ENCODE measurements at places on chromosomes 11 and 22.

DNA sequence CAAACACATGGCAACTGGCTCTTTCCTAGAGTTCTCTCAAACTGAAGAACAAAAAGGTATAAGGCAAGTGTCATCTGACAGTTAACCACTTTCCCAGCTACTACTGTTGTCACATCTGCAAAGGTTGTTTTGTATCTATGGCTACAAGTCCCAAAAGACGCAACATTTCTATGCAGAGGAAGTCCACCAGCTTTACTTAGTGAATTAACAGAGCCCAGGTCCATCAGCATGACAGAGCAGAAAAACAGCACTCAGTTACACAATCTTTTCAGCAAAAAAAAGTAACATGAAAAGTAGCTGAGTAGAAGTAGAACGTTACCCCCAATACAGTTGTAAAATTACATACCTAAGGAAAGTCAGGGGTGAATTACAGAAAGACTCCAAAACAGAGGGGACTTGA, 12.1 kb downstream of the CPSF7 start:
- DNase-seq = no peak

GRCh38 chr11:3853899-3854659, 1.4 kb upstream of the STIM1 start:
- DNase-seq = peak; percentile 29

DNA sequence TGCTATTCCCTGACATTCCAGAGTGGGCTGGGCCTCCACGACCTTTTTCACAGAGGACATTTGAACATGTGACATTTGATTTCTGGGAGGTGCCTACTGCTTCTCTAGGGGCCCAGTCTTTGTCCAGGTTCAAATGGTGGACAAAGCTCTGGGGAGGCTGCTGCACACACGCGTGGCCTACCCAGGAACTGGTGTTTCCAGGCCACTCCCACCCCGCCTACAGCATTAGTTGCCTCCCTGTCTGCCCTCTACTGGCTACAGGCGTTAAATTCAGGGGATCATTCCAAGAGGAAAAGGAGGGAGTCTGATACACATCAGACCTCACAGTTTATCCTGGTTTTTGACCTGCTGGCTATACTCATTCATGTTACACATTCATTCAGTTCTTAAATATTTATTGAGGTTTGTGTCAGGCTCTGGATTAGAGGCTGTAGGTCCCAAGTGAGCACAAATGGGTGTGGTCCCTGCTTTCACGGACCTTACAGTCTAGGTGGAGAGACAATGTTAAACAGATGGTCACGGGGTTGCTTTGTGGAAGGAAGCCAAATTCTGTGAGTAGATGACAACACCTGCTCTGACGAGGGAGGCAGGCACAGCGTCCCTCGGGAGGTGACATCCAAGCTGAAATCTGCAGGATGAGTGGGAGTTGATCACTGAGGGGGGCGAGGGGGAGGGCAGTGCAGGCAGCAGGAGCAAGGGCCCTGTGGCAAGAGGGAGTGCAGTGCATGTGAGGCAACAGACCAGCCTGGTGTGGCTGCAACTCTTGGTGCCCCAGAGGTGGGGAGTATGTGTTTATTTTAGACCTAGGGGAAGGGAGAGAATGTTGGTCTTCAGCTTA, 11.8 kb downstream of the TUB start:
- DNase-seq = no peak

- no peak for DNase-seq
Observed at GRCh38 chr11:67178421-67178820, 59.4 kb downstream of the KDM2A start.

DNA sequence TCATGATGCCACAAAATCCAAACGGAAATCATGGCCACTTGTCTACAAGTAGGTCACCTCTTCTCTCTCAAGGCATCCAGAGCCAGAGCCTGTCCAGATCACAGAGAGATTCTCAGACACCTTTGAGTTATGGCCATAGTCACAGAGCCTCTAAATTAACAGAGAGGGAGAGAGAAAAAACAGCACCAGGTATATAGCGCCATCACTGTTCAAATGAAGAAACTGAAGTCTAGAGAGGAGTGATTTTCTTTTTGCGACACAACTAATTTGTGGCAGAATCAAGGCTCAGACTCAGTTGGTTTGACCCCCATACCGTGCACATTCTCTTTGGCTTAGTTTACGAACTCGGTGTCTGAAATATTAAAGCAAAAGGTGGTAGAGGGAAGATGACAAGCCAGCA, 512.9 kb downstream of the NTM start:
- no peak for DNase-seq

DNA sequence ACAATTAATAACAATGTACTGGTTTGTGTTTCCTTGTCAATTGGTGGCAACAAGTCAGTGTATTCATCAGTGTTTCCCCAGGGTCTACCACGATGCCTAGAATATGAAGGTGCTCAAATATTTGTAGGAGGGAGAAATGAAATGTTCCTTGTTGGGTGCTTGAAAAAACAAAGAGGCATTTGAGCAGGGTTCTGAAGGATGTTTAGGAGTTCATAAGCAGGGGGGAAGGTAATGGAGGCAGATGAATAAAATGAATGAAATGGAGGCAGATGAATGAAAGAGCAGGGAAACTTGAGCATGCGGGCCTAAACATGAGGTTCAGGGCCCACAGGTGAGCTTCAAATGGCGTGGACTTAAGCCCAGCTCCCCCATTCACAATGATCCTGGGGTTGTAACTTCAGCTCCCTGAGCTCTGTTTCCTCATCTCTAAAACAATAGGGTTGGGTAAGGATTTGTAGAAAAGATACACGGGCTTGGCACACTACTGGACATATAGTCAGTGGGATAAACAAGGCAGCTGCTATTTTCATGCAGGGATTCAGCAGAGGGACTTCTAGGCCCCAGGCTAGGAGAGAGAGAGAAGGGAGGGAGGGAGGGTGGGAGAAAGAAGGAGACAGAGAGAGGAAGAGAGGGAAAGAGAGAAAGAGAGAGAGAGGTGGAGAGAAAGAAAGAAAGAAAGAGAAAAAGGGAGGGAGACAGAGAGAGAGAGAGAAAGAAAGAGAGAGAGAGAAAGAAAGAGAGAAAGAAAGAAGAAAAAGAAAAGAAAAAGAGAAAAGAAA, 73.7 kb downstream of the MN1 start:
- no peak for DNase-seq

GRCh38 chr22:30640839-30641430, 5.4 kb downstream of the SLC35E4 start:
- DNase-seq = no peak

- DNase-seq = no peak
Observed at GRCh38 chr11:65584106-65584505, 8.3 kb downstream of the EHBP1L1 start.

GRCh38 chr22:50713008-50713385, 25.0 kb upstream of the ACR start:
- DNase-seq = no peak

GRCh38 chr11:90252053-90252452, 29.2 kb upstream of the CHORDC1 start:
- DNase-seq = no peak

GRCh38 chr22:27022274-27022895, 365.0 kb downstream of the MIAT start:
- DNase-seq = no peak

DNA sequence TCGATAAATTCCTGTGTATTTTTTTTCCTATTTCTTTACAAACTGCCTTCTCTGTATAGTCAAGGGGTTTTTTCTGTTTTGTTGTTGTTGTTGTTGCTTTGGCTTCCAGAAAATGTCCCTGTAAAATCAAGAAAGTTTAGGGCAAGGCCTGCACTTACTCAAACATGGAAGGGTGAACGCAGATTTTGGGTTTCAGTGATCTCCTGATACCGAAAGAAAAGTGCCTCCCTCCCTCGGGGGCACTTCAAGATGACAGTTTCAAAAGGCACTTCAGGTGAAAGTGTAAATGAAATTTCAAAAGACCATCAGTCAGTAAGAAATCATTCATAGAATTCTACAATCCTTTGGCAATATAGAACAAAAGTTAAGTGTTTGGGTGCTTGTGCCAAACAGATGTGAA, 43.4 kb upstream of the TMPRSS4 start:
- DNase-seq = no peak

DNA sequence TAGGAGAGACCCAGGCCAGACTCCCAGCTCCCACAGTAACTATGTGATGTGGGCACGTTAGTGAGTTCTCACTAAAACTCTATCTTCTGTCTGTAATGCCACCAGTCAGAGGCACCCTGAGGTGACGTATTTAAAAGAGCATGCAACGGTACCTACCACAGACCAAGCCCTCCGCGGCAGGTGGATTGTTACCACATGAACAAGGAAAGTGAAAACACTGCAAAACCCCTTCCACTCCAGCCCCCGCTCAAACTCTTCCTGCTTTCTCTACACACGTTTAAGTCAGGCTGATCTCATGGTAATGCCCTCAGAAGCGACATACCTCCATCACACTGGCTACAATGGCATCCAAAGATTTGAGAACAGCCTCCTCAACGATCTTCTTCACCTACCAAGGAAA, 36.7 kb downstream of the SERPIND1 start:
- no peak for DNase-seq

DNA sequence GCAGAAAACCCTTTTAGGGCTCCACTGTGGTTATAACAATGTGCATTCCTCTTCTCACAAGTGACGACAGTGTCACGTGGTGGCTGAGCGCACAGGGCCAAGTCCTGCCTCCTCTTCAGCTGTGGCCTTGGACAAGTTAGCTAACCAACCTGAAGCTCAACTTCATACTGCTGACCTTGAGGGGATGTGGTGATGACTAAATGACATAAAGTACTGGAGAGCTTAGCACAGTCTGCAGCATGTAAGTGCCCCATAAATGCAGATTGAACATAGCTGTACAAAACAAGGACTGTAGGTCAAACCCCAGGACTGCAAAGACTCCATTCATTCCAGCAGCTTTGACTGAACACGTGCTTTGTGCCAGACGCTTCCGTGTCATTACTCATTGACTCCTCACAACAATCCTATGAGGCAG, 20.1 kb upstream of the MRGPRX2 start:
- DNase-seq = no peak

DNA sequence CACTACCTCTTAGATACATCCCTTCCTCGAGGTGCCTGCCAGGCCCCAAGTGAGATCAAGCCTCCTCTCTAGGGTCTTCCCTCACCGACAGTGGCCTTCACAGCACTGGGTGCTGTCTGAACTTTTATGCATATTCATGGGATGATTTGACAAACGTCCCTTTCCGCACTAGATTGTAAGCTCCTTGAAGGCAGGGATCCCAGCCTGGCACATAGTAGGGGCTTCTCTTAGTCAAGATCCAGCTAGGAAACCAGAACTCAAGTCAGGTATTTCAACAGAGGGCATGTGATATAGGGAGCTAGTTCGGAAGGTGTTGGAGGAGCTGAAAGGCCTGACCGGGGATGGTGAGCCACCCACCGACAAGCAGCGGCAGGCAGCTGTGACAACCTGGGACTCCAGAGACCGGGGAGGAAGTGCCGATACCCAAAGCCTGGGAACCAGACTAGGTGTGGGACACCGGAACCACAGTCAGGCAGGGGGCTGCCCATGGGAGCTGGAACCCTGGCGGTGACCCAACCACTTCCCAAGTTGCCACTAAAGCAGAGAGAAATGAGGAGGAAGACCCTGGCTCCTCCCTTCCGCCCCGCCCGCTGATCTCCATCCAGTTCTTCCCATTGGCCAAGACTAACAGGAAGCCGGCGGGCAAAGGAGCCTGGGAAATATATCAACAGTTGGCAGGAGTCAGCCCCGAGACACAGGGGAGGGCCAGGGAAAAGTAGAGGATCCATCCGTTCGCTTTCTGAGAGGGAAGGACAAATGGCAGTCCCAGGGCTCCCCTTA, 39.8 kb upstream of the CD82 start:
- no peak for DNase-seq

DNA sequence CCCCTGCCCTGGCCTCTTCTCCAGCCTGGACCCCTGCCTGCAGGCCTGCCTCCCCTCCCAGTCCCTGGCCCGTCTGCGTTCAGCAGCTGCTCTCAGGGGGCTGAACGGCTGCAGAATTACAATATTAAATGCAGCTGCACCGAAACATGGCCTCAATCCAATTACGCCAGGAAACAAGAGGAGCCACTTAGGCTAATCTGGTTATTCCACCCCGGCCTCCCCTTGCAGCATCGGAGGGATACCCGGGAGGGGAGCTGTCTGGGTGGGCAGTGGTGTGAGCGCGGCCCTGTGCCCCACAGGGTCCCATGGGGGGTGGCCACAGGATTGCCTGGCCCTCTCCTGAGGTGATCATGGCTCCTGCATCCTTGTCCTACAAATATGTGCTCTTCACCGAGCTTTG, 42.6 kb downstream of the FLRT1 start:
- DNase-seq = no peak

GRCh38 chr11:8017894-8018483, 30.9 kb downstream of the EIF3F start:
- no peak for DNase-seq

DNA sequence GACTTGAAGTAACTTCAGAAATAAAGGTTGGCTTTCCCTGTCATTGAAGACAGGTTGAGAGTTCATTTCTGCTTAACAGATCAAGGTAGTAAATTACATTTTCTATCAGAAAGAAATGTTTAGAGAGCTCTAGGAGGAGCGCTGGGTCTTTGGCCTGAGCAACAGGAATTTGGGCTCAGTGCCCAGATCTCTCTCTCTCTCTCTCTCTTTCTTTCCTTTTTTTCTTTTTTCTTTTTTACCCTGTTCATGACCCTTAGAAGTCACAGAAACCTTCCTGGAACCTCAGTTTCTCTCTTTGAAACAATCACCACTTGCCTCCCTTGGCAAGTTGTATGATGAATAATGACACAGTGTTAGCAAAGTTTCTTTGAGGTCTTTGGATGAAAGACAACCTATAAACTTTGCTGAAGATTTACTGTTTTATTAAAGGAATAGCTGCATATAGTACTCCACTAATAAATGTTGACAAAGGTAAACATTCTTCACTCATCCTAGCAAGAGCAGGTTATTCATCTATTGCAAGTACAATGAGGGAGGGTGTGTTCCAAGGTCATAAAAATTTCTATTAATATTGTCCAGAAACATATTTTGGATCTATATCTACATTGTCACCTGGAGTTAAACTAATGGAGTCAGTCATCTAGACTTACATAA, 35.5 kb upstream of the RASSF10 start:
- DNase-seq = no peak

DNA sequence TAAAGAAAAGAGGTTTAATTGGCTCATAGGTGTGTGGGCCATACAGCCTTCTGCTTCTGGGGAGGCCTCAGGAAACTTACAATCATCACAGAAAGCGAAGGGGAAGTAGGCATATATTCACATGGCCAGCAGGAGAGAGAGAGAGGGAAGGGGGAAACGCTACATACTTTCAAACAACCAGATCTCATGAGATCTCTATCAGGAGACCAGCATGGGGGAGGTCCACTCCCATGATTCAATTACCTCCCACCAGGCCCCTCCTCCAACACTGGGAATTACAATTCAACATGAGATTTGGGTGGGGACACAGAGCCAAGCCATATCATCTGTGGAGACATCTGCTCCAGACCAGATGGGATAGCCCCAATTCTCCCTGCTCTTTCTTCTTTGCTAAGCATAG, 866.0 kb downstream of the BRD1 start:
- DNase-seq = no peak
